OCI-M1 (cell line): ENCODE measurements at places on chromosomes 1 and 21.

DNA sequence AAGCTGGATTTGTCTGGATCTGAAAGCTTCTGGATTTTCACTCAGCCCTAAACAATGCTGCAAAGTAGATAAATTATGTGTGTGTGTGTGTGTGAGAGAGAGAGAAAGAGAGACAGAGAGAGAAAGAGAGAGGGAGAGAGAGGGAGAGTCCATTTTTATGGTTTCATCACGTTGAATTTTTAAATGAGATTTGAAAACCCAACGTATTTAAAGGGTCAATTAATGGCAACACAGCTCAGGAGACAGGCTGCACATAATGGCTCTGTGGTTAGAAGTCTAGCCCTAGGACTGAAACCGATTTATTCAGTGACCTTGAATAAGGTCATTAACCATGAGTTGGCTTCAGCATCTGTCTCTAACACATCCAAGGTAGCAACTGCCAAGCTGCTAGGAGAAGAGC, 35.3 kb upstream of the FMN2 start:
- no peak for DNase-seq

GRCh38 chr1:24363994-24364393, 44.8 kb downstream of the GRHL3 start:
- DNase-seq: no peak

DNA sequence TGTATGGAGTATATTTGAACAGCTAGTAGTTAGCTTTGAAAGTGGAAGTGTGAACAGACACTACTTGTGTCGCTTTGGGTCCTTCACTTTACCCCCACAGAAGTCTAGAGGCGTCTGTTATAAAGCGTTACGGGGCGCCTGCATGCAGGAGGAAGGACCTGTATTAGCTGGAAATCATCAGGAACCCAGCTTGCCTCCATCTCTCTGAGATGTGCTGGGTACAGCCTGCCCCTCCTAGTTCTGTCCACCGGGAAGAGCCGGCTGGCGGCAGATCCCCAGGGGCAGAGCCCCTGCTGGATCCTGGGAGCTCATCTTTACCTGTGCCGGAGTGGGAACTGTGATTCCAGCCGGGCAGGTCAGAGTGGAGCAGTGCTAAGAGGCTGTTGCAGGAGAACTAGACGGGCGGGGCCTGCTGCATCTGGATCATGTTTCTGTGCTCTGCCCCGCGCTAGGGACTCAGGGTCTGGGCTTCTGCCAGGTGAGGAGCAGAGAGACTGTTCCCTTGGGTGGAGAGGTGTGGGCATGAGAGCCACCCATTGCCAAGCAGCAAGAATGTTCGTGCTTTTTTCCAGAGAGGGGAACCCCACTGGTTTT, 22.3 kb upstream of the SPSB1 start:
- no peak for DNase-seq

DNA sequence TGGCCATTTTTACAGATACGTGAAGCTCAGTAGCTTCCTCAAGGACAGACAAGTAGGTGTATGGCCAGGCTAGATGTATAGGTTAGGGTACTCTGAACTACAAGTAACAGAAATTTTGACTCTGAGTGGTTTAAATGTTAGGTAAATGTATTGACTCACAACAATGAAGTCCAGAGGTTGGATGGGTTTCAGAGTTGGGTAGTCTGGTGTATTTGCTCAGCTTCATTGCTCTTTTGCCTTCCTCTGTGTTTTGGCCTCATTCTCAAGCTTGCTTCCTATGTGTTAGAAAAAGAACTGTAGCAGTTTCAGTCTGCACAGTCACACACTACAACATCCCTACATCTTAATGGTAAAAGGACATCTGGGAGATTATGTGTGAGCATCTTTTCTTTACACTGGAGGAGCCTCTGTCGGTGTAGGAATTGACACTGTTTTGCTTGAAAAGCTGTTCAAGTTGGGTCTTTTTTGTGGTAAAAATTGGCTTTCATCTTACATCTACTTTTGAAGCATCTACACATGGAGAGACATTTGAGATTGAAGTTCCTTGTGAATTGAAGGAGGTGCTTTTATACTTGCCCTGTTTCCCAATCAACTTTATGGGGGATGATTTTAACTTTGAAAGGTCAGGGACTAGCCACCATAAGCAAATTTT, 64.4 kb downstream of the MAST2 start:
- DNase-seq: no peak

GRCh38 chr1:64295561-64295960, 92.1 kb downstream of the UBE2U start:
- DNase-seq: no peak

DNA sequence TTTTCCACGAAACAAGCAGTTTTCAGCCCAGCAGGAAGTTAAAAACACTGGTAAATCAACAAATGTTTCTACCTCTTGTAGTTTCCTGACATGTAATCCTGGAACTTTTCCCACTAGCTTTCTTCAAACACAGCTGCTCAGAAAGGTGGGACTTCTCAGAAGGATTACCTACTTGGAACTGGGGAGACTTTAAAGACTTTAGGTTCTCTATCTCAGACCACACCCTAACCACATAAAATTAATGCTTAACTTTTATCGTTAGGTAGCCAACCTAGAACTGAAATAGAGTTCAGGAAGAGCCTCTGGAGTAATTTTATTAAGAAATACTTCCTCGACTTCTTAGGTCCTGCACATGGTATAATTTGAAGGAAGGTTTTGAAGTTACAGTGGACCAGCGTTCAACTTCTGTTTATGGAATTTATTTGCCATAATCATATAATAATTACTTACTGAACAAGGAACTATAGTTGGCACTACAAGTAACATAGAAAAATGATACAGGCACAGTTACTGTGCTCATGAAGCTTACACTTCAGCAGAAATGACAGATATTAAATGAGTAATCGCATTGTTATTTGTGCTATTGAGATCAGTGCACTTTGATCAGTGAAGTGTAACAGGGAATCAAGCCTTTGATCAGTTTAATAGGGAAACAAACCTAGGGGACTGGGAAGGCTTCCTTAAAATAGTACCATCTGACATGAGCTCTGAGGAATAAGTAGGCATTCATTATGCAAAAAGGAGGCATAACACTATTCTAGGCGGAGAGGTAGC, at the start of gene BCL2L15:
TSS of gene BCL2L15 (minus strand) at position 180 of the 774 bp plus-strand sequence. CDS start 206 bp downstream, outside the sequence.
- no peak for DNase-seq

GRCh38 chr1:112544751-112545150, 36.0 kb downstream of the WNT2B start:
- no peak for DNase-seq

DNA sequence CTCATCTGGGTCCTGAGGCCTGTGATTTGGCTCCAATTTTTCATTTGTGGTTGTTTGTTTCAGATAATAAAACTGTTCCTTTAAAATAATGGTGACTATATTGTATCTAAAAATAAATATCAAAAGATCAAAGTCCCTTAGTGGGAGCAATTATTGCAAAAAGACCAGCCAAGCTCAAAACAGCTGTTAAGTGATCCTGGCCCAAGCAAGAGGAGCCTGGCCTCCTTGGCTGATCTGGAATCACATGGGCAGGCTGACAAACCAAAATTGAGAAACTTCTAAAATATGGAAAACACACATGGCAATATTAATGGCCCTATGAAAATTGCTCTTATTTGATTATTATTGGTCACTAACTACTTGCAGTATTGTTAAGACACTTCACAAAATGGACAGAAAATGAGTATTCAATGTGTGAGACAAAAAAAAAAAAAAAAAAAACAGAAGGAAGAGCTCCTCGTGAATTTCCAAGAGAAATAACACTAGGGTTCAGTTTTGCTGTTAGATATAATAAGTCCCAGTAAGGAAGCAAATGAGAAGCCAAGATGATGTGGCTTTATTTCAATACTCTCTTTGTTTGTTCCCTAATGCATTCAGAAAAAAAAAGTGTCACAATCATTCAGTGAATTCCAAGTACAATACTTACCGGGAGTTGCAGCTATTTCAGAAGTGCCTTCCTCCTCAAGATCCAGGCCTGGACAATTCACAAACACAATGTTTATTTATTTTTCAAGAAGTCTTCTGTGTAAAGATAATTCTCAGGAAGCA, 105.1 kb downstream of the SEC16B start:
- no peak for DNase-seq

DNA sequence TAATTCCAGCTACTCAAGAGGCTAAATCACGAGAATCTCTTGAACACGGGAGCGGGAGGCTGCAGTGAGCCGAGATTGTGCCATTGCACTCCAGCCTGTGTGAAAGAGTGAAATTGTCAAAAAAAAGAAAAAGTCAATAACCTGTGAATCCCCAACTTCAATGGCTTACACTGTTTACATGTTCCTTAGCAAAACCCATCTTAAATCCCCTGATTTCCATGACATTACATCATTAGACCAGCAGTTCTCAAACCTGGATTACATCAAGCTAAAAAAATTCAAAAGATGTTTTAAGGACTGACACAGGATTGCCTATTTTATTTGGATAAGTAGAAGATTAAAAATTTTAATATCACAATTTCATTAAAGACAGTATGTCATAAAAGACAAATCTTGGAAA, 12.4 kb downstream of the GPBP1L1 start:
- no peak for DNase-seq

- no peak for DNase-seq
Measured at GRCh38 chr1:155454096-155454495, 108.5 kb downstream of the ASH1L start.

GRCh38 chr1:79682478-79682877, 675.9 kb upstream of the ADGRL4 start:
- DNase-seq: no peak

- no peak for DNase-seq
Measured at GRCh38 chr1:193358419-193358818, 172.0 kb upstream of the B3GALT2 start.

DNA sequence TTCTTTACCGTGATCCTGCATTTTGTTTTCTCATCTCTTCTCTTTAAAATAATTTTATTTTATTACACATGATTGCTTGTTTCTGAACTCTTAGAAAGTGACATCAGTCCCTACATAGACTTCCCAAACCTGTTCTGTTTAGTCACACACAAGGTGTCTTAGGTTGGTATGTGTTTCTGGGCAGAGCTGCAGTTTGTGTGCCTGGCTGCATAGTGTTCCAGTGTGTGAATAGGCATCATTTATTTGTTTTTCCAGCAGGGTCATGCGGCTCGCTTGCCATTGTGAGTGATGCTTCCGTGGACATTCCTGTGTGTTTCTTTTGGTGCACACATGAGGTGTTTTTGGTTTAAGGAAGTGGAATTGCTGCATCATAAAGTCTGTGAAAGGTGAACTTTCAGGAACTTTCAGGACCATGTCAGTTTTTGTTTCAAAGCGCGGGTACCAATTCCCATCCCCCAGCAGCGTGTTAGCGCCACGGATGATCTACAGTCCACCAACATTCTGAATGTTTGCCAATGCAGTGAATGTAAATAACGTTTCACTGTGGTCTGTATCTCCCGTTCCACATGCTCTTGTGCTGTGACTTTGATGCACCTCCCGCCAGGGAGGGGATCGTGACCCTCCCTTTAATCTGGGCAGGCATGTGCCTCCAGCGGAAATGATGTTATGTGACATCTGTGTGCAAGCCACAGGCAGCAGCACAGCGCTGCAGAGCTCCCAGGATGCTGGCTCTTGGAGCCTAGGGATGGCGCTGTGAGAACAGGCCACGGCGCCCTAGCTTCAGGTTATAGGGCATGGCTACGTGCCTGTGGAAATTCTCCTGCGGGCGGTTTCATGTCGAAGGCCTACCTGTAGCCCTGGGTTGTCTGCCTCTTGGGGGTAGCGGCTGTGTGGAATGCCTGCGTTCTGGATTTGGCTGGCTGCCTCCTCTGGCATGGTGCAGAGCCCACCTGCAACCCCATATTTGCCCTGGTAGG, 144.6 kb upstream of the COL6A1 start:
- no peak for DNase-seq

DNA sequence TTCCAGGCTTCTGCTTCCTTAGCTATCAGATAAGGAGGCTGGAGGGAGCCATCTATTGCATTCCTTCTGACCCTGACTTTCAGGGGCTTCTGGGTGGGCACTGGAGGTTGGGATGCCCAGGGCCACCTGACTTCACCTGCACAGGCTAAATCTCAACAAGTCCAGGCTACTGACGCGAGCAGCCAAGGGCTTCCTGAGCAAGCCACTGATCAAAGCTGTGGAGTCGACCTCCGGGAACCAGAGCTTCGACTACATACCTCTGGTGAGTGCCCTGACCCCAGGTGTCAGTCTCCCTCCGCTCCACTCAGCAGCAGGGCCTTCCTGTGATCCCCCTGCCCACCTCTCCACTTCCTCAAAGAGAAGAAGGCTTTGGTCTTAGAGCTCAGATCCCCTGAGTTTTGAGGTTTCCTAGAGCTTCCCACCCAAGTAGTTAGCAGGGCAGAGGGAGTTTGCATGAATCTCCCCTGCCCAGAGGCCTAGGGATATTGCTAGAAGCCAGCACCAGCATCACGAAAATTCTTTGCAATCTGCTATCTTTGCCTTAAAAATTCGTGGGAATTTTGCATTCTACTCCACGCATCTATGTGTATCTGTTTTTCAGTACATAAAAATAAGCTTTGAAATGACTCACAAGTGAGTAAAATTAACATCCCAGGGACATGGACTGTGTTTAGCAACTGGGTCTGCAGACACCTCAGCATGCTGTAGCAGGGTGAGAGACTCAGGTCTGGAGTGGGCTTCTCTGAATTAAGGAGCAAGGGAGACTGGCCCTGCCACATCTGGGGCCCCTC, 61.4 kb downstream of the VWA5B1 start:
- no peak for DNase-seq

DNA sequence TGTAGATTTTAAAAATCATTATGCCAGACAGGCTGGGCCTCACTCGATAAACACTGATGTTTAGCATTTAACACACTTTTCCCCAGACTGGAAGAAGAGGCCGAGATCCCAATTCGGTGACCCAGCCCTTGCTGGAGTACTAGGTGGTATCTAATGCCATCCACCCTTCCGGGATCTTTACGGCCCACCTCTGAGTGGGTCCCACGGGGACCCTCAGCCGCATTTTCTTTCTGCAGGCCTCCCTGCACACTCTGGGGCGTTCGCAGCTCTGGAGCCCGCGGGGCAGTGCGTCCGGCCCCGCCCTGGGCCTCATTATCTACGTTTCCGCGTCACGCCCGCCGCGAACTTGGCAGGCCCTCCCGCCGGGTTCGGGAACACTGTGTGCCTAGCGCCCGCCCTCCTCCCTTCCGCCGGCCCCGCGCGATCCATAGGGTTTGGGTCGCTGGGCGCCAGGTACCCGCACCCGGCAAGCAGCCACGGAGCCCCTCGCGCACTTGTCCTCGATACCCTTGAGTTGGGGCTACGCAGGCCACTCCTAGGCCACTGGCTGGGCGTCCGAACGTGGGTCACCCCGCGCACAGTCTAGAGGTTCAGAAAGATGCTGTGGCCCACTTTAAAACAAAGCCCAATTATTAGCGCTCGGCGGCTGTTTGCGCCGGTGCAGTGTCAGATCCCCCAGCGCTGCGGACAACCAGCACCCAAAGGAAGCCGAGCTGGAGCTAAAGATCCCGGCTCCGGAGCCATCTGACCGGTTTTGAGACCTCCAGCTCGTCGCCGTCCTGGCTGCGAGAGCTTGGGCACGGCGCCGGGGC, 950 bp upstream of the EVA1C start:
- DNase-seq: no peak
